T-helper 2 cell (primary cell): ENCODE measurements at places on chromosomes 4 and X.
A peak's percentile ranks its signal among the peaks of the same experiment; 100 is the strongest.

DNA sequence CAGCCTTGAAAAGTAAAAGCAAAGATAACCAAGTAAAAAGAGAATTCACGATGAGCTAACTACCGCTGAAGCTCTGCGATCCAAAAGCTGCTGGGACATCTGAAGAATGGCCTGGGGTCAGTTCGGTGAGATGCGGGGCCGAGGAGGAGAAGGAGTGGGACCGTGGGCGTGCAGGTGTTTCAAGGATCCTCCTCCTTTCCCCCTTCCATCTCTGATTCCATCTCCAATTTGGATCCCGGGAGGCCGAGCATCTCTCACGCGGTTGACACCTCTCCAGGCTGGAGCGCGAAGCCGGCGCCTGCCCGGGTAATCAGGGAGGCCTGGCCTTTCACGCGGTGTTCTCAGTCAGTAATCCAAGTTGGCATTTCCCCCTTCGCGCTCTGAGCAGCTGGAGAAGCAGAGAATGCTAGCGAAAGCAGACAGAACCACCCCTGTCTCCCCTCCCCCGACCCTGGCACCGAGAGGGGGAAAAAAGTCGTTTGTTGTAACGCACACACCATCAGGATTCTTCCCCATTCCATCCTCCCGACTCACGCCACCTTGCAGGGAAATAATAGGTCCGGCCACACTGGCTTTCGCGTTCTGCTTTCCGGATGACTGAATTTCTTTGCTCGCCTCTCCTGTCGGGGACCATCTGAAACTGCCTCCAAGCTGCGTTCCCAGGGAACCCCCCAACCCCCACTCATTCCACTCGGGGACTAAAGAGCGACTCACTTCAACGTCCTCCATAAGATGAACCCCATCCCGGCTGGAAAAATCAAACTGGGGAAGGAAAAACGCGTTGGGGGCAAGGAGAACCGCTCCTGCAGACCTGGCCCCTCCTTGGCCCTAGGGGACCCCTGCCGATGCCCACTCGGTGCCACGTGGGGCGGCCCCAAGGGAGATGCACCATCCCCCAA is 6.5 kb downstream of the NEUROG2 start:
- DNase-seq = no peak

DNA sequence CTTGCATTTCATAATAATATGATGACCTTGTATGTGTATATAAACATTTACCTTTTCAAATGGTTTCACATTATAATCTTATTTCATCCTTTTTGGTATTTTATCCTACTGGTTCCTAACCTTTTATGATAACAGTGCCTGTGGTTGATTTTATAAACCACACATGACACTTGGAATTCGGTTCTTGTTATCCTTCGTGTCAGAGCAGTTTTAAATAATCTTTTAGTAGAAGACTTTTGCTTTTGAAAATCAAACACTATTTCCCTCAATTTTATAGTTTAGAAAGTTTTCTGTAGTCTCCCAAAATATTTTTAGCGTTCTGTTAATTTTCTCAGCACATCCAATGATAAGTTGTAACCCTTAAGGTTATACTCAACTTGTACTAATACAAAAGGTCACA is 676.8 kb downstream of the RAPGEF2 start:
- DNase-seq = no peak

- no peak for DNase-seq
Measured at GRCh38 chr4:83115656-83116285, 1.2 kb upstream of the PLAC8 start.

GRCh38 chr4:24843096-24843495 is 47.7 kb downstream of the SOD3 start:
- no peak for DNase-seq

- no peak for DNase-seq
Measured at GRCh38 chr4:158823461-158823873, 54.6 kb downstream of the FNIP2 start.

DNA sequence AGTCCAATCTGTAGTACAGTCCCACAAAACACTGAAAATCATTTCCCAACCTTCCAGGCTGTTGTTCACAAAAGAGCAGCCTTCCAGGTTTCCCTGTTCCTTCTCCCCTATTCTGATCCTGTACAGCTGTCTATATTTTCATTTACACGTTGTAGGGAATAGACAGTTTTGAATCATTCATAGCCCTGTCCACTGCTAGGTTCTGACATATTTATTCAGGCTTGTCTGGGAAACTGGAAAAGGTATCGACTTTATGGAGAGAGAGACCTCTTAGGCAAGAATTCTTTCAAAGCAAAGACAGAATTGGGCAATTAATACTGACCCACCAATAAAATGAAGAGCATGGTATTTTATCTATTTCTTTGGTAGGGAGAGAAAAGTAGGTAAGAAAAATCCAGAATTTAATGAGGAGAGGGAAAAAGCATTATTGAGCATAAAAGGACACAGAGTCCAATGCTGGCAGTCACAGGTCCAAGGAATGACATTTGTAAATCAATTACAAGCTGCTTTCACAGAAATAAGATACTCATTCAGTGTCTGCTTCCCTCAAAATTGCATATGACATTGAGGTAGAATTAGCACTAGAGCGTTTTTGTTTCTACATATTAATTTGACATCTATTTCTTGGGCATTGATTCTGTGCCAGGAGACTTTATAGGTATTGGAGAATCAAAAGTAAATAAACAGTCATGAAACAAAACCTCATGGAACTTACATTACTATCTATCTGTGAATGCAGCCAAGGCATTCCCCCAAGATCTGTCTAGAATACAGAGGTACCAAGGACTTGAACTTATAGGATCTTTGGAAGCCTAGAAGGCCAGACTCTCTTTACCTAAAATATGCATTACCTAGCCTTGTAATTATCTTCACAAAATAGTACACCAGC is 127.2 kb downstream of the CAMK2D start:
- no peak for DNase-seq

DNA sequence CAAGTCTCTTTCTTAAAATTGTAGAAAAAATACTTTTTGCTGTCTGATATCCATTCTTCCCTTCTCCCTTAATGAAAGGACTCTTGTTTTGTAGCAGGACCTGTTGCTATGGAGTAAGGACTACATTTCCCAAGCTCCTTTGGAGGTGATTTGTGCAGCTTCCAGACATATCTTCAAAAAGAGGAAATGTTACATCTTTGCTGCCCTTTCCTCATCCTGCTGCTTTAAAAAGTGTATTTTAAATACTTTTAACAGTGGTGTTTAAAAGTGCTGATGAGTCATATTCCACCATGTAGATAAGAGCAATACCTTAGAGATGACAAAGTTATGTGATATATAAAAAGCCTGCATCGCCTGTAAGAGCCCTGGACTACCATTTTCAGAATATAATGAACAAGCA is 98.7 kb downstream of the CFAP299 start:
- no peak for DNase-seq

- no peak for DNase-seq
Measured at GRCh38 chrX:133888984-133889383, 96.4 kb downstream of the GPC3 start.

GRCh38 chrX:69133921-69134542 is 31.2 kb downstream of the PJA1 start:
- no peak for DNase-seq

GRCh38 chr4:168527560-168527959 is 30.7 kb downstream of the PALLD start:
- DNase-seq = no peak

DNA sequence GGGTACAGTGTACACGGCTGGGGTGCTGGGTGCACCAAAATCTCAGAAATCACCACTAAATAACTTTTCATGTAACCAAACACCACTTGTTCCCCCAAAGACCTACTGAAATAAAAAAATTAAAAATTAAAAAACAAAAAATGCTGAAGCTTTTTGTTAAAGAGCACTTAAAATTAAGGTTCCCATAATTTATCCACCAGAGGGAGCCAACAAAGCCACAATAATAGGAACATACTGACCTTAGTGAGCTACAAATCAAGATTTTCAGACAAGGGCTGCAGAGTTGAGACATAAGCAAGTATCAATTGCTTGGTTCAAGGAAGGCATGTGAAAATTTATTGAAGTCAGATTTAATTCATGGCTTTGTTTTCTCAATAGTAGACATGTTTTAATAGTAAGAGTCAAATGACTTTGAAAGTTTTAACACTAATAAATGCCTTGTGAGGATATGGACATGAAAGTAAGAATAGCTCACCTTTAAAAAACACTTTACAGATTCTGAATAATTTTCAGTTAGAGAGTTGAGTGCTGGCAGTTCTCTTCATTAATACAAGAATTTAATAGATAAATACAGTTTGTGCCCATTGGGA is 43.0 kb upstream of the SCOC start:
- no peak for DNase-seq

GRCh38 chrX:132452911-132453550 is 35.8 kb downstream of the MBNL3 start:
- DNase-seq = no peak

DNA sequence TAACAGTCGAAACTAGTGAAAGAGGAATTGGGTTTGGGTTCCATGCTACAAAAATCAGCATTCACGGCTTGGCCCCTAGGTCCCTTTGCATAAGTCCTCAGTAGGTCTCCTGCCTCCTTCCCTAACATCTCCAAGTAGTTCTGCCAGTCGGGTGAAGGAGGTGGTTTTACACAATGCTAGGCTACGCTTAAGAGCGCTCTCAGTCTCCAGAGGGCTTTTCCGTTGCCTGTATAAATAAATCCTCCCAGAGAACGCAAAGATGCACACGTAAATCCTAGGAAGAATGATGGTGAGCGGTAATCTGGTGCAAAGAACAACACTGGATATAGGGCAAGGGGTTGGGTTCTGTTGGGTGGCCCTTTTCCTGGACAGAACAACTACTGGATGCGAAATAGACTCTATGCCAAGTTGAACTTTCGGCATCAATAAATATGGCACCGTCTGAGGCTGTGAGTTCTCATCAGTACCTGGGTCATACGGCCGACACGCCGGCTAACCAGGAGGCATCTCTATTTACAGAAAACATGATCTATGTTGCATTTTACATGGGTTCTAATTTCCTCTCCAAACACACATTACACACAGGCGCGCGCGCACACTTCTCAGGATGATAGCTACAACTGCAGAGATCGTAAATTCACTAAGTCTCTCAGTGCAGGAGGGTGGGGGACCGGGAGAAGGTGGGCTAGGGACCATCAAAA is 1.3 kb downstream of the CAMK2D start:
- peak; percentile 23 for DNase-seq

GRCh38 chr4:169052594-169052945 is 42.5 kb upstream of the CBR4 start:
- DNase-seq = no peak

- DNase-seq = no peak
Measured at GRCh38 chr4:39544580-39545315, 17.5 kb upstream of the UGDH start.

DNA sequence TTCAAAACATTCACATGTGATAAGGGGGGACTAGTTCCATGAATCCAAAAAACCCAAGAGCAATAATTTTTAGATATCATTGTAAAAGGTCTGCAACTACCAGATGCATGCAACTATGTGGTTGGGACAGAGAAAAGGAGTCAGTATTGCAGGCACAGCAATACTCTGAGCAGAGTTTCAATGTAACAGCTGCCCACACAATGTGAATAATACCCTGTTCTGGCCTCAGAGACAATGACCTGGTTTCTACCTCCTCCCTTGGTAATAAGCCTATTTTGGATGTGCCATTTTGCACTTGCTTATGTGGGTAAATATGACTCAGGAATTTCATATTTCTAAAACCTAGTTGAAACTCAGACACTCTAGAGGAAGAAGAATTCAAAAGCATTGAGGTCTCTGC is 194.8 kb upstream of the RASGEF1B start:
- no peak for DNase-seq

DNA sequence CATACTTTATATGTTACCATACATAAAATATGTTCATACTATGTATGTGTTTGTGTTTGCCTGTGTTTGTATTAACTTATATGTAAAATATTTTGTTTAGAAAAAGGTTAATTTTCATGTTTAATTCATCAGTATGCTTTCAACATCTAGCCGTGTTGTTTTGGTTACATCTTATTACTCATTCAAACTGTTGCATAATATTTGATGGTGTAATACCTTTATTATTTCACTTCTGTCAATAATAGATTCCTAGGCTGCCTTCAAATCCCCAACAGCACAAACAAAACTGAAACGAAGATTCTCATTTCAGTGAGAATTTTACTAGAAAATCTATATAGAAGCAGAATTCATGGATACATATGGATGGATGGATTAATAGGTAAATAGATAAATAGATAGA is 462.3 kb upstream of the ADGRL3 start:
- no peak for DNase-seq

GRCh38 chrX:107522901-107523300 is 73.4 kb downstream of the FRMPD3 start:
- no peak for DNase-seq

DNA sequence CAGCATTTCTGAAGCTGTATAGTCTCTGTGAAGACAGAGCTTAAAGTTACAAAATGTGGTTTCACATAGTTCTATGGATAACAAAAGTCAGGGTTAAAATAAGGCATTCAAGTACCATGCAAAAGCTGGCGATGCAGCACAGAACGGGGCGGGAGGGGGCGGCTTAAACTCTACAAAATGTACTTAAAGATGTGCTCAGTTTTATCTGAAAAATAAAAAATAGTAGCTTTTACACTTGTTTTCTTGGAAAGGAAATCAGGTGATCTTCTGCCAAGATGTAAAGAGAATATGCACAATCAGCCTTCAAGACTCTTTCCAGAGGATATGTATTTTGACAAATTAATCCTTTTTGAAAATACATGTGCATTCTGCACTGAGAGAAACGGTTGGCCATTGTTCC is 301.7 kb upstream of the EMCN start:
- no peak for DNase-seq

DNA sequence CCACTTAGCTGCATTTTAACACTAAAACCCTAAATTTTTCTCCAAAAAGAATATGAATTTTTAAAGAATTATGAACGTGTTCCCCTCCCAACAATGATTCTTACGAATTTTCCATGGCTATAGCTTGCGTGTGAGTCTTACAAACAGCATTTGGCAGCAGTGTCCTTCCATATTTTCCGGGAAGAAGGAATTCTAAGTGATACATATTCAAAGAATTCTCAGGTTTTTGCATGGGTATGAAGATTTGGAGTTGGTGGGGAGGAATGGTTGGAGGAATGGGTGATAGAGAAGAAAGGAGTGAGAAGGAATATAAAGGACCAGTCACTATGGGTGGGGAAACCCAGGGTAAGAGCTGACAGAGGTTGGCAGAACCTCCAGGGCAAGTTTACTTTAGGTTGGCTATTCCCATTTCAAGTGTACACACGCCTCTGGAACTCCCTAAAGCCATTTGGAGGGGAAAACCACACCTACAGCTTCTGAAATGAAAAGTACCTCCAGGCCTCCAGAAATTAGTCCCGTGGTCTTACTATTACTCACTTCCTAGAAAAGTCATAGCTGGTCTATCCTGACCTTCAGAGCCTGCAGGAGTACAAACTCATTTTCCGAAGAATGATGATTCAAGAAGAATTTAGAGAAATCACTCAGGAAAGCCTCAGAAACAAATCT is 420.8 kb upstream of the DIPK2B start:
- no peak for DNase-seq

DNA sequence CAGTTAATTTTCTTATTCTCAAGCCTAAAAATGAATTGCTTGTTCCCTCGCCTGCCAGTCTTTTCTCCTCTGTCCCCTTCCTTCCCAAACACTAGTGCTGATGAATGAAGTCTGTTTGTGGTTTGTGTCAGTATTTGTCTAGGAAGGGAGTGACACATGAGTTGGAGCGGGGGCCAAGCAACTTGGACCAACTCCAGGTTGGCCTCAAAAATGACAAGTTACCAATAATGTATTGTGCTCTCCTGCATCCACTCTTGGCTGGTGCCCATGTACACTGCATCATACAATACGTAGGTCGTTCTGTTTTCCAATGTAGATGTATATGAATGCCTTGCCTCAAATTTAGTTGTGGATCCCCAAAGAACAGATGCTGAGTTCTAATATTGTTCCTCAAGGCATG is 223.0 kb upstream of the GPC4 start:
- DNase-seq = no peak

GRCh38 chr4:165301833-165302232 is 25.6 kb upstream of the MSMO1 start:
- no peak for DNase-seq
